ENCODE measurements at places on chromosomes 3 and 15.

DNA sequence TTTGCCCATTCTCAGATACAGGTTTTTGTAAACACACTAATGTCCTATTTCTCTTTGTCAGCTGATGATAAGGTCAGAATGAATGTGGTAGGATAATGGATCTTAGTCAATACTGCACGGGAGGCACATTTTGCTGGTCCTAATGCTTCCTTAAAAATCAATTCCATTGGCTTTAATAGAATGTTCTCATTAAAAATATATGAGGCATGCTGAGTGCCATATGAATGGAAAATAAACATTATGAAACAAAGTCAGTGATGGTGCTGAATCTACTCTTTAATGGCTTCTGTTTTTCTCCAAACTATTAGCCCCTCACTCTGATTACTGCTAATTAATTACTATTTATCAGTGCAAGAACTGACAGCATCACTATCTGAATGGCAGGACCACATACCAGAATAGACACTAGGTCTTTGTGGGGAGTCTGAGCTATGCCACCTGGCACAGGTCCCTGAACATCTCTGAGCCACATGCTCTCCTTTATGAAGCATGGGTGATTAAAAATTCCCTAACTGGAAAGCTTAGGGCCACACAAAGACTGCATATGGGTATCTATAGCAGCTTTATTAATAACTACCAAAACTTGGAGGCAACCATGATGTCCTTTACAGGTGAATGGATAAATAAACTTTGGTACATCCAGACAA is 278.9 kb downstream of the MEX3B start:
- no peak for DNase-seq

DNA sequence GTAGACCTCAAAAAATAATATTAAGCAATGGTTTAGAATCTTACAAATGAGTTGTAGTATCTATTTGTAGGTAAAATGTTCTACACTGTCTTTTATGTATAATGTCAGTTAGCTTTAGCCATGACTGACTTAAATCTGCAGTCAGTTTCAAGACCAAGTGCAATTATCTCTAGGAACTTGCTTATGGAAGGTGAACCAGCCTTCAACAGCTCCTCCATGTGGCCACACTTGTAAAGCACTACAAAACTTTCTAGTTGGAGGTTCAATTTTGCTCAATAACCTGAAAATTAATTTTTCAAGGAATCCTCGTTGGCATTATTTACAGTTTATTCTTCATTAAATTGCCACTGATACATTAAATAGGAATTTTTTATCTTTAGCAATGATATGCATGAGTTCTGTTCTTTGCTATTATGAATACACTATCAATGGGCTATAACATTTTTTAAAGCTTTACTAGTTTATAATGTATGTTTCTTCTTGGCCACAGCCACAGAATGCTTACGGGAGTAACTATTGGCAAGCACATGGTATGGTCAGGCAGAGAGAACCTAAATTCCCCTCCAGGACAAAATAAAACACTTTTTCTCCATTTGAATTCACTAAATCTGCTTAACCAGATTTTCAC is 315.3 kb upstream of the UBE2E2 start:
- peak; percentile 60 for DNase-seq

DNA sequence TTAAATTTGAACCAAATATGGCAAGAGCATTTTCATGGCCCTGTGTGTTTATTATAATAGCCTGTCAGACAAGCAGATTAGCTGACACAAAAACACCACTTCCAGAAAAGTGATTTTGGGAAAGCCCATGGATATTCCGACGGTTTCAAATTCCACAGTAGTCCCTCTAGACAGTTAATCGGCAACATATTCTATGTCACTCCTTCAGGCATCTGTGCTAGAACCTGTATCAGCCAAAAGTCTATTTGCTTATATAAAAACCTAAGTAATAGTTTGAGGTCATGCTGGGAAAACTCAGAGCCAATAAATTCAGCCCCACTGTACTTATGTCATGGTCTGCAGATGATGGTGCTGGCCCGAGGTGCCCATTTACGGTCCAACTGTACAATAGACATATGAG is 110.2 kb upstream of the ARHGEF26 start:
- no peak for DNase-seq

- DNase-seq, result no peak
Observed at GRCh38 chr15:68271854-68272471, 5.6 kb upstream of the FEM1B start.

DNA sequence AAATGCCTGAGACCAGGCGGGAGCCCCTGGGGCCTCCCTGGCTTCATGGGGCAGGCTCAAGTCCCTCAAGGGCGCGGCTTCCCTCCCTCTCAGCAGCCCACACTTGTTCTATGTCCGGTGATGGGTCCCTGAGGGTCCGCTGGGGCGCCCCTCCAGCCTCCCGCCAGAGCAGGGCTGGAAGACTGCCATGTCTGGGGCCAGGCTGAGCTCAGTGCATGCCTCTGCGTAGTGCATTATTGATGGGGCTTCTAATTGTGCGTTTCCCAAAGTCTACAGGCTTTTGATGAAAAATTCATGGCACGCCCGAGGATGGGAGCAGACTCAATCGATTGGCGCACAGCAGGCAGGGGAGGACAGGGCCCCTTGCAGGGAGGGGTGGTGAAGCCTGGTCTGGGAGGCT is 51.3 kb downstream of the CYP11A1 start:
- no peak for DNase-seq

DNA sequence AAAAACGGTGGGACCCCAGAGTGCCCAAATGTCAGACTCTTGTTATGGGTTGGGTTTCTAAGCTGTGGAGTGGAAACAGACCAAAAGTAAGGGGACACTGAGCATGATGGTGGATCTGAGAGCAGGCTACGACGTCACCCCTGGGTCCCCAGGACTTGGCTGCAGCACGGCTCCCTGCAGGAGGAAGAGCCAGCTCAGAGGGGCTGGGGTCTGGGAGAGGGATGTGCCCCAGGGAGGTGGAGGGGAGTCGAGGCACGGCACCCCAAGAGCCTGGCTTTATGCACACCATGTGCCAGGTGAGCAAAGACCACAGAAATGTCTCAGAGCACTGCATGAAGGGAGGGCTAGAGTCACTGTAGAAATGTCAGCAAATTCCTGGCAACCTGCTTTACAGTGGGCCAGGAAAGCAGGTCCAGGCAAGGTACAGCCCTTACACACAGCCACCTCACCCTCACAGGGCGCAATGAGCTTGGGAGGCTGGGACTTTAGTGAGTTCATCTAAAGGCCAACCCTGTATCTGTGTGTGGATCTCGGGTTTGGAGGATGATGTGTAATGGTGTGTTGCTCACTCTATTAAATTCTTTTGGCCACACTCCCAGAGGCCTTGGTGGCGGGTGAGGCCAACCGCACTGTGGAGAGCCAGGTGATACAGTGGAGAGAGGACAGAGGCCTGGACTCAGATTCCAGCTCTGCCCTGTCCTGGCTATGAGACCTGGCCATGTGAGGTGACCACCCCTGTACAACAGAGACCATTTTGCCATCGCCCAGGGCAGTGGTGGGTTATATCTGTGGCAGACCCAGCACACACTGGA is 14.1 kb downstream of the CTSH start:
- no peak for DNase-seq

DNA sequence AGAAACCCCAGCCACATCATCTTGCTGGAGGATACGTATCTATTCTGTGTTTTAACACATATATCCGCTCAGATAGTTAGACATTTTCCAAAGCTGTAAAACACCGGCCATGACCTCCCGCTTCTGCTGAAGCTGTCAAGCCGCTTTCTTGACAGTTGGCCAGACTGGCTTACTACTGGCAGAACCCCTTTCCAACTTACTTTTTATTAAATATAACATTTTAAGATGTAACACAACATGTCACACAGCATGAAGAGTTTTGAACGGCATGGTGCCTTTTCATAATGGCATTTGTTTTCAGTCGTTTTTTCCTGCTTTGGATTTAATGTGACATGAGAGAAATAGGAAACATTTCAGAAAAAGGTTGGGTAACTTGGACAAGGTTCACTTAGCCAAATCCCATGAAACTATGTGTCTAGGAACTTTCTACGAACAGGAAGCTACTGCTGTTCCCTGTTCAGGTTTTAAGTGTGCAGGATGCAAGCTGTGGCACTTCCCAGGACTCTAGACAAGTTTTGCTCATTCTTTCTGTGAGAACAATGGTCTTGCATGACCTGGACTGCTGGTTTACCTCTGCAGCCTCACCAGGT is 281.4 kb downstream of the THSD4 start:
- DNase-seq, result no peak

- no peak for DNase-seq
Observed at GRCh38 chr3:9898467-9899241, 4.0 kb upstream of the IL17RE start.

GRCh38 chr3:168213920-168214319 is 118.2 kb upstream of the GOLIM4 start:
- DNase-seq, result peak; percentile 16

- peak; percentile 82 for DNase-seq
Observed at GRCh38 chr3:156483961-156484787, 70.7 kb downstream of the SSR3 start.

DNA sequence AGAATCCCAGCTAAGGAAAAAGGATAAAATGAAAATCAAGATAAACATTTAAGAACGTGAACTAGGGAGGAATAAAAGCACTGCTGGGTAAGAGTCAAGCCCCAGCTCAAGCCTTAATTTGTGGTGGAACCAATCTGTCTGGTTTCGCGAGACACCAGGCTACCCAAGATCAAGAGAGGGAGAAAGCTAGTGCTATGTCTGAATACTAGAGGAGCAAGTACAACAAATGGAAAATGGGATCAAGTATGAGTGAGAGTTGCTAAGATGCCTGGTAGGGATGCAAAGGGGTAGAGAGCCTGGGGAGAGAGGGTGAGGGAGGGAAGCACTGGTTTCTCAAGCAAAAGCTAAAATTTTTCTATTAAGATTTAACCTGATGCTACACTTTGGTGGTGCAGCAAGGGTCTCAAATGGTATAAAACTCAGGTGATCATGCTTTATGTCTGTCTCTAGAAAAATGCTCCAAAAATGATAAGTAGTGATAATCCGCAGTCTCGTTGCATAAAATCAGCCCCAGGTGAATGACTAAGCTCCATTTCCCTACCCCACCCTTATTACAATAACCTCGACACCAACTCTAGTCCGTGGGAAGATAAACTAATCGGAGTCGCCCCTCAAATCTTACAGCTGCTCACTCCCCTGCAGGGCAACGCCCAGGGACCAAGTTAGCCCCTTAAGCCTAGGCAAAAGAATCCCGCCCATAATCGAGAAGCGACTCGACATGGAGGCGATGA is 1.7 kb upstream of the SETD5 start:
- no peak for DNase-seq

GRCh38 chr3:168952551-168952950 is 711.0 kb downstream of the MECOM start:
- DNase-seq, result peak; percentile 3

DNA sequence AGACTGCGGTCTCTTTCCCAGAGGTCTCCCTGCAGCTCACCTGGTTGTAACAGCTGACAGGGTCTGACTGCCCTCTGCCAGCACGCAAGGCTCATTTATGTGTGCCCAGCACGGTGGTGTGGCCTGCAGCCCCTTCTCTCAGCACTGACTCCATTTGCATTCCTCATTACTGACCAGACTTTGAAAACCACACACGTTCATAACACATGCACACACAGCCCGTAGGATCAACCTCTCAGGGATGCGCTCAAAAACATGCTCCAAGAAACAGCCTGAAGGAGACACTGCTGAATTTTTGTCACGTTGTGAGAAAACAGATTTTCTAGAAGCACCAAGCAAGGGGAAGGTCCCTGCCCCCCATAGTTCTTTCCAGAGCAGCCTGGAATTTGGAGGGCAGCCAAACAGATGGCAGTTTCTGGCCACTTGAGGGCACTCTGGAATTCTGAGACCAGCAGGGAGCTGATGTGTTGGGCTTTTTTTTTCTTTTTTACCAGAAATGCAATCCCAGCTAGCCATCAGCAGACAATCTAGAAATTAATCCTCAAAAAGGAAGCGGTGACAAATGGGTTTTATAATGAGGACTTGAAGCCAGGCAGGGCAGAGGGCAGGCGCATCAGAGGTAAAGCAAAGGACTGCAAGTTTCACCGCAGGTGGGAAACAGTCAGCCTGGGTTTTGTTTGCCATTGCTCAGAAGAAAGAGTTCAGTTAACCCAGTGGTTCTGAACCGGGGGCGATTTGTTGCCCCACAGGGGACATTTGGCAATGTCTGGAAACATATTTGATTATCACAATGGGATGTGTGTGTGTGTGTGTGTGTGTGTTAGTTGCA is 170.5 kb upstream of the PROK2 start:
- DNase-seq, result peak; percentile 76

GRCh38 chr15:94600505-94600904 is 369.1 kb downstream of the MCTP2 start:
- DNase-seq, result no peak

- DNase-seq, result no peak
Observed at GRCh38 chr15:64379216-64379960, 1.9 kb downstream of the PCLAF start.

Measured in hematopoietic multipotent progenitor cell (in vitro differentiated cells).